ENCODE measurements at places on chromosomes 11 and 22.

DNA sequence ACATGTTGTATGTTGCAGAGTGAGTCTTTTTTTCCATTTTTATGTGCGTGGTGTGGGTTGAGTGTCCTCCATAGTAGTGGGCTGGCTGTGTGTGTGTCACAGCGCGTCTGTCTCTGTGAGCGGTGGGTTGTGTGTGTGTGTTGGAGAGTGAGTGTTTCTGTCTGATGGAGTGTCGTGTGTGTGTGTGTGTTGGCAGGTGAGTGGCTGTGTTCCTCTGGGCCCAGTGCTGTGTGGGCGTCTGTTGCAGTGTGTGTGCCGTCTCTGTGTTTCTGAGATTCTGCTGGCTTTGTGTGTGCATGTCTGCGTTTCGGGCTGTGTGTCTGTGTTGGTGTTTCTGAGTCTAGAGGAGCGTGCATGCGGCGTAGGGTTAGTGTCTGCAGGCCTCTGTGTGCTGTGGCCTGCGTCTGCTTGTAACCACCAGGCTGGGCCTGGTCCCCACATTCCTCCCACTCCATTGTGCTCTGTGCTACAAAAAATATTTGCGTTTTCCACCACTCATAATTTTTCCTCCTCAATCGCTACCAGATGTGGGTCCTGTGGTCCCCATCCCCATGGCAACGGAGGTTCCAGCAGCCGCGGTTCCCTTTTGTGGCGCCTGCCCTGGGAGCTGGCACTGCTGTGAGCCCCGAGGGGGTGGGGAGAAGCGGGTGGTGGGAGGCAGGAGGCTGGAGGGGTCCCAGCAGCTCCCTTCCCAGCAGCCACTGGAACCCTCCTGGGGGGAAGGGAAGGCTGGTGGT, 15.2 kb downstream of the SCARF2 start:
- no peak for DNase-seq

GRCh38 chr11:61256710-61257482, 15.9 kb downstream of the PGA5 start:
- DNase-seq: no peak

GRCh38 chr22:26751217-26751616, 93.8 kb downstream of the MIAT start:
- DNase-seq: peak; percentile 42

DNA sequence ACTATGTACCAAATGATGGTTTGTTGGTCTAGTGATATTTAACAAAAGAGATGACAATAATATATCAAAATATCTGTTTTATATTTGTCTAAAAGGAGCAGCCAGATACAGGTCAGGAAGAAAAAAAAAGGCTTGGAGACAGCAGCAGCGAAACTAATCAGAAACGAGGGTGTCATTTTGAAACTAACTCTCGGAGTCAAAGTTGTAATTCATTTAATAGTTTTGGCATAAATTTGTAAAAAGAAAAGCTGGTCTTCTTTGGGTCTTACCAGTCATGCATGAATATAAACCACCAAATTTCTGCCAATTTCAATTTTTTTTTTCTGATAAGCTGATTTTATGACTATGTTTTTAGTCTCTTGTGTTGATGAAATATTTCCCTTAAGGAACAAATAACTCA, 25.5 kb downstream of the NPAT start:
- no peak for DNase-seq

DNA sequence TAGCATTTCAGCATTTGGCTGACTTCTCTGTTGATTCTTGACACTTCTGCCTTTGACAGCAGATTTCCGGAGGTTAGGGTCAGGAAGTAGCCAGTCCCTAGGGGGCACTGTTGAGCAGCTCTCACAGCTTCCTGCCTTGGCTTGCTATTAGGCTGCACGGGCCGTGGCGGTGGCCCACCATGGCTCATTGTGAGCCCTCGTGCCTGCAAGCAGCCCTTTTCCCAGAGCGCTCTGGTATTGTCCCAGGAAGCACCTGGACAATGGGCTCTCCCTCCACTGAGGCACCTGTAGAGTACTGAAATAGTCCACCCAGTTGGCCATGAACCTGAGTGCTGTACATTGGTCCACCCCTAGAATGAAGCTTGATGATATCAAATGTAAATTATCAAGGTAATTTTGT, 100.2 kb upstream of the GAL start:
- no peak for DNase-seq

DNA sequence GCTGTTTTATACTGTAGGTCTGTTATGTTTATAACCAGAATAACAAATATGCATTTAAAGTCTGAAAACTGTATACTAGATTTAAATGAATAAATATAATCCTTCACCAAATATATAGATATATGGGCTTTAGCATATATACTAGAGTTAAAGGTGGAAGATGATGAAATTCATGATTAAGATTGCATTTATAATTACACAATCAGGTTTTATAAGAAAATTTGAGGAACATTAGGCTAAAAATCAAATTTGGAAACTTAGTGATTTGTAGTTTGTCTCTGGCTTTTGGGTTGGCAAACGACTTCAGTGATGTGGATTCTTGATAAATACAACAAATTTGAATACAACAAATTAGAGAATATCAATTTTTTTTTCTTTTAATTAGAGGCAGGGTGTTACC, 10.0 kb downstream of the BCL2L13 start:
- no peak for DNase-seq

DNA sequence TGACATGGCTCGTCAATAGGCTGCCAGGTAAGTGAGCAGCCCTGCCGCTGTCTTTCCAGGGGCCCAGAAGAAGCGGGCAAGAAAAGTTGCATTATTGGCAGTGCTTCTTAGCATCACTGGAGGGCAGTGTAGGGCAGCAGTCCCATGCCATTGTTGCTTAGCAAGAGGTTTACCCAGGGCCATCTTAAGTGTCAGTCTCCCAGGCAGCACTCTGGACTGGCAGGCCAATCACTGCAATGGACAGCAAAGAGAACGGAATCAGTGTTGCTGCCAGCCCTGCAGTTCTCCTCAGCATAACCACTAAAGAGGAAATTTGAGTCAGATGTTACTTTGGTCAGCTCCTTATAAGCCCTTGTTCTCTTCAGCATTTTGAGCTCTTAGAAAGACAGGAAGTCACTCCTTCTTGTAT, 13.4 kb upstream of the GRK2 start:
- no peak for DNase-seq

DNA sequence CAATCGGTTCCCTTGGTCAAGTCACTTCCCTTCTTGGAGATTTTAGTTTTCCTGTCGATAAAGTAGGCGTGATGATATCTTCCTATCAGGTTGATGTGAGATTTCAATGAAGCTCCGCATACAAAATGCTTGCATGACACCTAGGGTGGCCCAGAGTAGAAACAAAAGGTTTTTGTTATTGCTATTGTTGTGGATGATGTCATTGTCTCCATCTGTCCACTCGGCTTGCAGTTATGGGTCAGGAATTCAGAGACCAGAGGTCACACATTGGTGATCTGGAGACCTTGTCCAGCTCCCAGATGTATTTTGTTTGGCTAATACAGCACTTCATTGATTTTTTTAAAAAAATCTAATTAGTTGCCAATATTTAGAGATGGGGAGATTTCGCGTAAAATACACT, 382.1 kb downstream of the MN1 start:
- peak; percentile 4 for DNase-seq

DNA sequence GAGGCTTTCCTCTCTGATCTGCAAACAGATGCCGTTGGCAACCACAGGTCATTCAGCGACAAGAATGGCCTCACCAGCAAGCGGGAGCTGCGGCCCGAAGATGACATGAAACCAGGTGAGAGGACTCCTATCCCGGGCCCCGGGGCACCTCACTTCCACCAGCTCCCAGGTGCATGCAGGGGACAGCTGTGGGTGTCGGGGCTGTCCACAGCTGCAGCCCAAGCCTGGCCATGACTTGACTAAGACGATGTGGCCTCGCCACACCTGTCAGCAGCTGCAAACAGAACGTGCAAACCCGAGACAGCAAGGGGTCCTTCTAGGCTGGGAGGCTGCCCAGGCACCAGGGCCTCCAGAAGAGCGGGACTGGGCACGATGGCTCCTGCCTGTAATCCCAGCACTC, 3.6 kb downstream of the GAL start:
- DNase-seq: no peak

DNA sequence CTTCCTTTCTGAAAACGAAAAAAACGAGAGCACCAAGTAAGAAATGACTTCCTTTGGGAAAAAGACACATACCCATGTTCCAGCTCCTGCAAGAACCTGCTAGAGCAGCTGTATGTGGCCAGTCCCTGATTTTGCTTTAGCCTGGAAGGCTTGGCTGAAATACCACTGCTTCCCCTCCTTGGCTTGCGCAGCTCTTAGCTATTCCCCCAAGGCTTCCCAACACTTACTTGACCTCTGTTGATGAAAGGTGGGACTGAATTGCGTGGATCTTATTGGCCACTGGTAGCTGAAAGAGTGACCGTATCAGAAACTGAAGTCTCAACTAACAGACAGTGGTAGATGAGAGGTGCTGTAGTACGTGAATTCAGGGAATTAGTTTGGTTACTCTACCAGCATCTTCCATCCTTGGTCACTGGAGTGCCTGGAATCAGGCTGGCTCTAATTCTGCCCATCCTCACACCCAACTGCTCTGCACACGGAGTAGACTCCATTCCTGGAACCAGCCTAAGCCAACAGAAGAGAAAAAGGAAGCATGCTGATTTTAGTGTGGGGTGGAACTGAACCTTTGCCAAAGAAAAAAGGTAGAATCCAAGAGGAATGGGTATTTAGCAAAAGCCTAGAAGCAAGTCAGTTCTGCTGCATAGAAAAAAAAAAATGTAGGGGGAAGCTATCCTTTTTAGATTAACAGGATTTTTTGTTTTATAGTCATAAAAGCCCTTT, 73.8 kb upstream of the CRTAM start:
- DNase-seq: no peak

DNA sequence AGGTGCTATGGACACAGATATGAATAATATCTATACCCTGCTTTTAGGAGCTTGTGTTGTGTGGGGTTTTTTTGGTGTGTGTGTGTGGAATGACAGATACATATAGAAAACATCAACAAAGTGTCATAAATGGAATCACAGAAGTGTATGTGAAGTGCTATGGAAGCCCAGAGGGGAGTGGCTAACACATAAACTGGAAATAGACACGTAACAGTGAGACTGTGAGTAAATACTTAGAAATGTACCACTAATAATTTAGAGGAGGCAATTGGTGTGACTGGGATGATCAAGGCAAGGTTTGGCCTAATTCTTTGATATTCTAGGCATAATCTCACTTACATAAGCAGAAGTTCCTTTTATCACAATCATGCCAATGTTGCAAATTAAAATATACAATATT, 169.3 kb upstream of the TENM4 start:
- DNase-seq: no peak

GRCh38 chr11:95082576-95083001, 7.1 kb upstream of the ENDOD1 start:
- DNase-seq: no peak

DNA sequence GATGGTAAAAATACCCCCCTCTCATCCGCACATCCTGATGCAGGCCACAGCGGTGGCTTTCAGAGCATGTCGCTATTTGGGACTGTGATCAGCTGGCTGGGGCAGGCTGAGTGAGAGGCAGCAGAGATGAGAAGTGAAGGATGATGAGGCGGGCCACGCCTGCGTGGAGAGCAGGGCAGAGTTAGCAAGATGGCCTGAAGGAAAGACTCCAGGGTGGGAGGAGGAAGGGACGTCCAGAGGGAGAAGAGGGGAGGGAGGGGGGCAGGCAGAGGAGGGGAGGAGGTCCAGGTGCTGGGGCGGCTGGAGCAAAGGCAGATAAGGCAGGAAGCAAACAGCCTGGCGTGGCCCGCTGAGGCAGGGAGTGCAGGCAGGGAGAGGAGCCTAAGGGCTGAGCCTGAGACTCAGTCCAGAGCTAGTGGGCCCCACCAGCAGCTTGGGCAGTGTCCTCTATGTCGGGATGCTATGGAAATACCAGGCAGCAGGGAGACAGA, 29.1 kb downstream of the LRFN4 start:
- no peak for DNase-seq

- DNase-seq: peak; percentile 8
Observed at GRCh38 chr11:15159085-15159484, 44.4 kb downstream of the INSC start.

Data from RCC 7860 (cell line).